ENCODE measurements at places on chromosomes 2 and 18.

GRCh38 chr2:217680381-217680780, 322.4 kb downstream of the TNS1 start:
- DNase-seq, result no peak

DNA sequence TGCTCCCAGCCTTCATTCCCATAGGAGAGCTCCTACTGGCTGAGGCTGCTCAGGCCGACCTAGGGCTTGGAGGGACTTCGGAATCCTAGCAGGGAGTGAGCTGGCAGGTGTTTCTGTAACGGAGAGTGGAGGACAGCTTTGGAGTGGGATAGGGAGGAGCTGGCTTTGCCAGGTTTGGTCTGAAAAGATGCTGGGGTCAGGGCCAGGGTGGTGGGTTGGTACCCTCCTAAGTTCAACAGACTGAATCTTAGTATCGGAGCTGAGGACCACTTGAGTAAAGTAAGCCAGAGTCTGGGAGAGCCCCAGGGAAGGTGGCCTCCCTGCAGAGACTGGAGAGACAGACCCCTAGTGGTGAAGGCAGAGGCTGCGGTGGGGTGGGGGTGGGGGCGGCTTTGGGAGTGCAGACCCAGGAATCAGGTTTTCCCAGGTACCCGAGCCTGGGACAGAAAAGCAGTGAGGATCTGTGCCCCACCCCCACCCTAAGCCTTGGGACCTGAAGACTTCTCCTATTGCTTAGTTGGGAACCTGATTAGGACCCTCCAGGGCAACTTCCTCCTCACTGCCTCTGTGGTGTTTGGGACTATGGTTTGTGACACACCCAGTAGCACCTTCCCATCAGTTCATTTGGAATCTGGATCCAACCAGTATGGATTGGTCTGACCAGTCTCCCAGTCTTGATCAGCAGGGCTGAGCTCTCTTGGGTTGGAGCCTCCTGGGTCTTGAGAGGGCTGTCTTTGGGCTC, 3.0 kb downstream of the CNNM4 start:
- no peak for DNase-seq

GRCh38 chr2:202442882-202443281, 66.8 kb downstream of the BMPR2 start:
- no peak for DNase-seq

DNA sequence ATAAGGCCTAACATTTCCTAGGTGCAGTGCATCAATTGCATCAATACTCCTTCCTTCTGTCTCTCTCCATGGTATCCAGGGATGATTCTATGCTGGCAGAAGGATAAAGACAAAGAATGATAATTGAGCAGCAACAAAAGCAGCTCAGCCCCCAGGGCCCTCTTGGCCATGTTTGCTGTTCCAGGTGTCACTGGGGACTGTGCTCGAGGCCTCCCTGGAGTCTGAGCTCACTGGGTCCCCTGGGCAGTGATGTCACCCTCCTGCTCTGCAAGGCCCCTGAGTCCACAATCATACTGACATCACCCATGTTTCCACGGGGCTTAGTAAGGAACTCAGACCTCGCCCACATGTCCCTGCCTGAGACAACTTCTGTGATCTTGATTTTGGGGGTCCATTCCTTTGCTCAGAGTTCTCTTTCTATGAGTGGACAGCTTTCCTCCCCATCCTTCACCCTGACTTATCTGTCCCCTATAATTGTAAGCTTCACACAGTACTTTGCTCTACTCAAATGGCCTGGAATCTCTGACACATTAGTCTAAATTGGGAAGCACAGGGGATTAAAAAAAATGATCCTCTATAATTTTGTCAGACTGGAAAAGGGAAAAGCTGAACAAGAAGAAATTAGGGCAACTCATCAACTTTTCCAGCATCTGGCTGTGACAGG, 15.8 kb upstream of the EXOC6B start:
- DNase-seq, result no peak

GRCh38 chr2:239902749-239903201, 122.4 kb downstream of the NDUFA10 start:
- no peak for DNase-seq

DNA sequence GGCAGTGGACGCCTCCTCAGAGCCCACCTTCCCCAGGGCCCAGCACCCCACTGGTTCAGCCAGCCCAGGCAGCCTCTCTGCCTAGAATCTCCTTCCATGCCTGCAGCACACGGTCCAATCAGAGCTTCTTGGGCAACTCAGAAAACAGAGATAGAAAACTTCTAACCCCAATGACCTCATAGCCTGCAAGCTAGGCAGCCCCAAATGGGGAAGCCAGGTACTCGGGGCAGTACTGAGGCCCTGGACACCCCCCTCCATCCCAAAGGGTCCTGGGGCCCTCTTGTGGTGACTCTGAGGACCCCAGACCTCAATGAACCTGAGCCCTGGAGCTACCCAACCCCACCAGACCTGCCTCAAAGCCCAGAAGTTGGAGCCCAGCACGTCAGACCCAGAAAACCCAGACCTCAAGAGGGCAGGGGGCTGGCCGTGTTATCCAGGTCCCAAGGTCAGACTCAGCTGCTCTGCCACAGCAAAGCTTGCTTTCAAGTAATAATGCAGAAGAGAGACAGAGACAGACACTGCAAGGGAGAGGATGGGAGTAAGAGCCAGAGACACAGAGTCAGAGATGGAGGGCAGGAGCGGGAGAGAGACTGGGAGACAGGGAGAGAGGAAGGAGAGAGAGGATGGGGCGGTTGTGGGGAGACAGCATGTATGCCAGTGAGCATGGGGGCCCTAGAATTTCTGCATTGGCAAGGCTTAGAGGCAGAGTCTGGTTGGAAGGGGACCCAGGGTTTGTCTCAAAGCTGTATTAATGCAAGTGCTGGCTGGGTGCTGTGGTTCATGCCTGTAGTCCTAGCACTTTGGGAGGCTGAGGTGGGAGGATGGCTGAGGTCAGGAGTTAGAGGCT, 28.2 kb downstream of the SERTAD2 start:
- DNase-seq, result no peak

Measured in psoas muscle (tissue), 8 donors.